Right ventricle myocardium inferior (tissue), 1 donor: ENCODE measurements at places on chromosomes 1 and 21.

DNA sequence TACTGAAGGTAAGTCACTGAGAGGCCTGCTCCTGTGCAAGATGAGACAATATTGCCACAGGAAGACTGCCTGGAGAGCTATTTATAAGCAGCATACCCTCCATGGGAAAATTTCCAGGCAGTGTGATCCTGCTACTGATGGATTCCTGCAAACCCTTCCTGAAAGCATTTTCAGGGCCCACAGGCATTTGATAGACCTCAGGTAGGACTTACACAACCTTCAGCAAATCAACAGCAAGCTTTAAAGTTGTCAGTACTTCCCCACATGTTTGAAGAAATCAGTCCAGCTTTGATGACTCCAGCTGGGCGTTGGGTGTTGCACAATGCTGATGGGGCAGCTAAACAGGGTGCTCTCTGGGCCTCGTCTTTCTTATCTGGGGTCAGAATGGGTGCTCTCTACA, 108.8 kb downstream of the PLXNA2 start:
- no peak for DNase-seq

GRCh38 chr1:9770298-9770697, 53.5 kb downstream of the CLSTN1 start:
- DNase-seq, result no peak

DNA sequence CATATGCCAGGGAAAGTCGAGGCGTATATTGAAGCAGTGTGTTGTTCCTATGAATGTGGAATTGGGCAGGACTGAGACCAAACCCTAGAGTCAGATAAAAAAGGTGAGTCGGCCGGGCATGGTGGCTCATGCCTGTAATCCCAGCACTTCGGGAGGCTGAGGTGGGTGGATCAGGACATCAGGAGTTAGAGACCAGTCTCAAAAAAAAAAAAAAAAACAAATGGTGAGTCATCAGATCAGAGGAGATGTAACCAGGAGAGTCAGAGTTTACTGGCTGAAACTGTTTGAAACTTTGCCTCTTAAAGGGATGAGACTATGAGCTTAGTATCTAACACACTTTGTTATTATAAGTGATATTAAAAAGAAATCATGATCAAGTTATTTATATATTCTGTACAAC, 26.4 kb upstream of the SYCP1 start:
- no peak for DNase-seq

DNA sequence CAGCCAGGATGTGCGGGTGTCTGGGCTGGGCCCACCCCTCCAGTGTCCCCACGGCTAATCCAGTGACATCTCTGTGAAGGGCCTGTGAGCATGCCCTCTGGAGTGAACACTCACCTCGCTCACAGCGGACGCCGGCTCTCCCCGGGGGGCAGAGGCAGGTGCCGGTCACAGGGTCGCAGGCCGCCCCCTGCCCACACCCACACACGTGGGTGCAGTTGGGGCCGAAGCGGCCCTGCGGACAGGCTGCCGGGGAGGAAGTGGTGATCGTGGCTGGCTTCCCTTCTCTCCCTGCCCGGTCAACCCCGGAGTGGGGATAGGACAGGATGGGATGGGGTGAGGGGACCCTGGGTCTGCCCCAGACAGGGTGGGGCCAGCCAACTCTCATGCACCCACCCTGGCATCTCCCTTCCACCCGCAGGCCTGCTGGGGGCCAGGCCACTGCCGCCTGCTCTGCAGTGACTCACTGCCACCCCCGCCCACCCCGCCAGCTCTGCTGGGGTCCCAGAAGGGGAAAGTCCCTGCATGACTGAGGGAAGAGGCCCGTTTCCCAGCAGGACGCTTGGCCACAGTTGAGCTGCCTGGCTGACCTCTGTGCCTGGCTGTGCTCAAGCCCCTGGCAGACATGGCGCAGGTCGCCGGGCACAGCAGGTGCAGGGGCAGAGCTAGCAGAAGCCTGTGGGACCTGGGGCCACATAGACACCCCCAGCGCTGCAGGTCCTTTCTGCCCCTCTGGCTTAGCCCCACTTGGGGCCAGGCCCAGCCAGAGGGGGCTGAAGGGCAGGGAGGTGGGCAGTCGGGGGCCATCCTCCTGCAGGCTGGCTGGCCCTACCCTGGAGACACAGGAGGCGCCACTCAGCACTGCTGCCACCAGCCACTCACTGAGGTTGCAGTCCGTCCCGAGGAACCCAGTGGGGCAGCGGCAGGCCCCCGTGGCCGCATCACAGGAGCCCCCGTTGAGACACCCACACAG, 41.6 kb downstream of the ARHGEF16 start:
- no peak for DNase-seq

DNA sequence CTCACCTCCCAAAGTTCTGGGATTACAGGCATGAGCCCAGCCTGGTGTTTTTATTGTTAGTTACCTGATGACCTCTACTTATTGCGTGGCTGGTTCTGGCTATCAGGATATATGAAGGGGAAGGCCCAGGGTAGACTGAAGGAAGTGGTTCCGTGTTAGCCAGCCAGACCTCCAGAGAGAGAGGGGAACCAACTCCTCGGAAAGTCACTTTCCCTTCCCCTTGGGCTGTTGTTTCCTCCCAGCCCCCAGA, 2.5 kb upstream of the RCSD1 start:
- DNase-seq, result no peak

DNA sequence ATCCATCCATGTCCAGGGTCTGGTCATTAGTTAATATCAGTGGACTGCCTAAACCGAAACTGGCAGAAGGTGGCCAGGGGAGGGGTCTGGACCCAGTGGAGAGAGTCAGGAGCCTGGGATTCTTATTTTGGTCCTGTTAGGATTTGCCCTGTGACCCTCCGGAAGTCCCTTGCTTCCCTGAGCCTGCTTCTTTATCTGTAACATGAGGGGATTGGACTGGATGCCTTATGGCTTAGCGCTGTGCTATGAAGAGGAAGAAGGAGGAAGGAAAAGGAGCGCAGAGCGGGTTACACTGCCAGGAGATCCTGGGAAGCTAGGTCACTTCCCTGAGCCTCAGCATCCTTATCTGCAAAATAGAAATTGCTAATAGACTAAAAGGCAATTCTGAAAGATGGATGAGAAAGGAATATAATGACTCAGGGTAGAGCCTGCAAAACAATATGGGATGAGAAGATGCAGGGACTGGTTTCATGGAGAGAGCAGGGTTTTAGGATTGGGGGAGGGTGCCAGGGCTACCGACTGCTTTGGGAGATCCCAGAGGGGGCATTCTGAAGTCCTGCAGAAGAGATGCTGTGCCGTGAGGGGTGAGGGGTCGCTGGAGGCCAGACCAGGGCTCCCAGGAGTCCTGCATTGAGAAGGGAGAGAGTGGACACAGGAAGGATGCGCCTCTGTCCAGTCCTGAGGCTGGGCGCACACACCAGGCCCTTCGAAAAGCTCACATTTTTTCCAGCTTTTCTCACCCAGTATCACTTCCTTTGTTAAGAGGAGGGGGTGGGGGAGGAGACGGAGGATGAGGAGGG, 460 bp upstream of the ADORA1 start:
- DNase-seq, result no peak

DNA sequence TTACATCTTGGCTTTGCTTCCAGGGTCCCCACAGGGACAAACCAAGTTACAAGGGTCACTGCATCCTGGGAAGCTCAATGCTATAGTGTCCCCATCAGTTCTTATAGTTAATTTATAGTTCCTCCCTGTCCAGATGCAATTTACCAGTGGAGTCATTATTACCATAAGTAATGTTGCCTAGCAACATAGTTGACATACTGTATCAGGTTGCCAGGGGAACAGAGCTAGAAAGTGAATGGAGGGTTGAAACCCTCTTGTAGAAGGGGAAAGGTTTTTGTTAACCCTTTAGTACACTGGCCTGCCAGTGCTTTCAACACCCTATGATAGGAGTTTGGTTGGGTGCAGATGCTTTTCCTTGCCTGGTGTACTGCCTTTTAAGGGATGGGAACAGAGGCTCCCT, 34.3 kb upstream of the TTC4 start:
- no peak for DNase-seq

DNA sequence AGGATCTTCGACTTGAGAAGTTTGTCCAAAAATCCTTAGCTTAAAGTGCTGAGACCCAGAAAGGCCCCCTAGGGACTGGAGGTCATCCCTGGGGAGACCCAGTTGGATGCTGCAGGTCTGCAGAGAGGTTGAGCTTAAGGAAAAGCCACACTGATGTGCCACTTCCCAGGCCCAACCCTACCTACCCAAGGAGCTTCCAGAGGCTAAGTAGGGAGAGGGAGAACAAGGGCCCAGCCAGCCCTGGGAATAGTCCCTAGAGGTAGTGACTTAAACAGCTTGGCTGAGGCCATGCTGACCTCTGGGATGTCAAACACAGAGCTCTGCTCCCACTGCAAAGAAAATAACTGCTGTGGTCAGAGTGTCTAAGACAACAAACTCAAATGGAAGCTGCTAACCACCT, 693.7 kb downstream of the MATN1 start:
- DNase-seq, result no peak

DNA sequence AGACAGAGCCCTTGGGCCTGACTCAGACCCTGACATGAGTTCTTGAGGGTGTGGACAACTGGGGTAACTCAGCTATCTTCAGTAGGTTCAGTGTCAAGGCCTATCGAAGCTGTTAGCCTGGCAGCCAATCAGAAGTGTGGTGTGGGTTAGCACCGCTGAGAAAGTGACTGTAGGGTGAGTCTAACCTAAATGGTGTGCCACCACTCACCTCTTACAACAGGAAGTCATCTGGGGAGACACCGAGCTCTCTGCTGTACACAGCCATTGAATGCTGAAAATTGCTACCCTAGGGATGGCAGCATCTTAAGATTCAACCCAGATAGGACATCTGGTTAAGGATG, 44.6 kb downstream of the RASSF5 start:
- no peak for DNase-seq

- DNase-seq, result no peak
These were observed 95.3 kb upstream of the KIAA0040 start for GRCh38 chr1:175287849-175288248.

DNA sequence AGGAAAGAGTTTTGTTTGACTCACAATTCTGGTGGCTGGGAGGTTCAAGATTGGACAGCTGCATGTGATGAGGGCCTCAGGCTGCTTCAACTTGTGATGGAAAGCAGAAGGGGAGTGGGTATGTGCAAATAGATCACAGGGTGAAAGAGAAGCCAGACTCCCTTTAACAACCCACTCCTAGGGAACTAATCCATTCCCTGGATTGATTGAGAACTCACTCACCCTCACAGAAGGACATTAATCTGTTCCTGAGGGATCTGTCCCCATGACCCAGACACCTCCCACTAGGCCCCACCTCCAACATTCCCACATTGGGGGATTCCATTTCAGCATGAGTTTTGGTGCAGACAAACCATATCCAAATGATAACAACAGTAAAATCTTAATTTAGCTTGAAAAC, 25.6 kb downstream of the UBE2T start:
- DNase-seq, result no peak

DNA sequence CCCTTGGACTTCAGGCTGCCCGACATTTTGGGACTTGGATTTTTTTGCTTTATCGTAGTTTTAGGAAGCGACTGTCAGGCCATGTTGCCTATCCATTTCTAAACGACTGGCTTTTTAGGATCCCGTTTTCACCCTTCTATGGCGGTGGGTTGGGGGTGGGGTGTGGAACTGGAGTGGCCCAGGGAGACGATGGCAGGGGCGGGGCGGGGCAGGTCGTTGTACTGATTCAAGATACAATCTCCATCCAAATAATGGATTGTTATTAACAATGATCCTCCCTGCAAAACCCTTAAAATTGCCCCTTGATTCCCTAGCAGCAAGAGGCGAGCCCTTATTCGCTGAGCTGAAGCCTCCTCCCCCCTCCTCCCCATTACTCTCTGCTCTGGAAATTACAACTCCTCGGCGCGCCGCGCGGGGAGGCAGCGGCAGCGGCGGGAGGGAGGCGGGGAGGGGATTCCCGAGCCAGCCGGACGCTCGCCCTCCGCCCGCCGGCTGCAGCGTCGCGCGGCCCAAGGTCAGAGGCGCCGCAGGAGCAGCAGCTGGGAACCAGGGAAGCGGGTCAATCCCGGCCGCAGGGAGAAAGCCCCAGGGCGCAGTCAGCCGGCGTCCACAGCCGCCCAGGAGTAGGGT, at the start of gene TRIM67:
TSS of gene TRIM67 (plus strand) at position 392 of the 630 bp plus-strand sequence. CDS start 912 bp downstream, outside the sequence.
- DNase-seq, result no peak

GRCh38 chr1:35572296-35572695, 818 bp upstream of the TFAP2E start:
- DNase-seq, result no peak

DNA sequence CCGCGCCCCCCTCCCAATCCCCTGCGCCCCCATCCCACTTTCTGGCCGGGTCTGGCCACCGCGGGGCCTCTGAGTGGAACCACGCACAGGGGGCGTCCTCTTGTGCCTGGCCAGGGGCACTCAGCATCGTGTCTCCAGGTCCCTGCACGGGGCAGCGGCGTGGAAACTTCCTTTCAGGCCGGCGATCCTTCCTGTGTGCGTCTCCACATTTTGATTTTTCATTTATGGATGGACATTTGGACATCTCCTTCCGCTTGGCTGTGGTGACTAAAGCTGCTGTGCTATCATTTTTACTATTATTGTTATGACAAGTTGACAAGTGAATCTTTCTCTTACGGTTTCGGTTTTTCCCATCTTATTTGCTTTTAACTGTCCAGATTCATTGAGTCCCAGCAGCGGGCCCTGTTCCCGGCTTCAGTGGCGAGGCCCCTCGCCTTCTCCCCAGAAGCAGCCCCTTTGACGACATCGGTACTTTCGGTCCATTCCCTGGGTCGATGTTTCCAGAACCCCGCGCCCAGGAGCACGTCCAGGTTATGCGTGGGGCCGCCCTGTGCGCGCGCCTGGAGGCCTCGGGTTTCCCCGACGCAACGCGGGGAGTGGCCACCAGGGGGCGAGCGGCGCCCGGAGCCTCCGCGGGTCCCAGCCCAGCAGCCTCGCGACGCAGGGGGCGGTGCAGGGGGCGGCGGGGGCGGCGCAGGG, 12.4 kb upstream of the SLC19A1 start:
- DNase-seq, result peak; percentile 93

GRCh38 chr1:172955161-172955815, 95.5 kb downstream of the TNFSF18 start:
- no peak for DNase-seq

- no peak for DNase-seq
These were observed 23.2 kb downstream of the ILDR2 start for GRCh38 chr1:166952002-166952746.

- DNase-seq, result no peak
These were observed 6.8 kb upstream of the YBX1 start for GRCh38 chr1:42675467-42675866.

DNA sequence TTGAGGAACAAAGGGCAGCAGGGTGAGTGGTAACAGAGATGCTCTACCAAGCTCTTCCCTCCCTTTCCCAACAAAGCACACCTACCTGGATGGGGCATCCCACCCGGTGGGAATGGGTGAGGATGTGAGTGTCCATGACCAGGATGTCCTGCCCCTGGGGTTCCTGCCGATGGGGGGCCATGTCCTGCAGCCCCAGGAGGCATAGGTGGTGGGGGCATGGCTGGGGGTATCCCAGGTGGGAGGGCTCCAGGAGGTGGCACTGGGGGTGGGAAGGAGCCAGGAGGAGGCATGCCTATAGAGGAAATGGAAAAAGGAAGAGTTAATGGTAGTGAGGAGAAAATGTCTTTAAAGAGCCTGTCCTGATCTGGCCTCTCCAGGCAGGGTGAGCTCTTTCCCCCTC, 1.9 kb downstream of the SF3B4 start:
- DNase-seq, result no peak

DNA sequence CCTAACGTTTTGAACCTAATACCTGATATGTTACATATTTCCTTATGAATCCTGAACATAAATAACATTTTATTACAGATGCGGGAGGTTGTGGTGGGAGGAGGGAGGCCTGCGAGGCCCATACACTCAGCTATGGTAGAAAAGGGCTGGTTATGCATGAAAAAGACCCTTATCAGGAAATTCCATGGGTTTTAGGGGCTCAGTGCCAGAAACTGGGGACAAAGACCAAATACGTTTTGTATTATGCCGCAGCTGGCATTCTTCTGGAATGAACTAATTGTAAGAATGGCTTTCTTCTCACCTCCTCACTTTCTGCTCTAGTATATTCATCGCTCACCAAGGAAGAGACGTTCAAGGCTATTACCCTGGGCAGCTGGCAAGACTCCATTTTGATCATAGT, 76.7 kb downstream of the ADSS2 start:
- DNase-seq, result no peak
